ENCODE measurements at places on chromosomes 12 and 14.

- no peak for DNase-seq
Measured at GRCh38 chr12:4119157-4119761, 154.3 kb upstream of the CCND2 start.

GRCh38 chr14:70472253-70473159, 20.5 kb downstream of the ADAM21 start:
- DNase-seq = no peak

DNA sequence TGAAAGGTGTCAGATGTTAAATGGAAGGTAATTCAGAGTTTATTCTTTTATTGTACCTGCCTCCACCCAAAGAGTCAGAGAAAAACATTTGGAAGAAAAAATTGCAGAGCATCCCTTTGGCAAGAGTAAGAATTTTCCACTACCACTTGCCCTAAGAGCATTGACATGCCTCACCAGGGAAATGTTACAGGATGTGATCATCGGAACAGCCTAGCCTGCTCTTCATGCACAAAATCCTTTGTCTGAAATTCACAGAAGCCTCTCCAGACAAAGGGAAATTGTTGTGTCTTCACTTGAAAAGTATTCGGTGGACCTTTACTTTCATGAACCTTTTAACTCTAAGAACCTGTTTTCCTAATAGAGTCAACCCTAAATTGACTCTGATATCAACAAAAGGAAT, 36.9 kb downstream of the ATP2A2 start:
- DNase-seq = no peak

GRCh38 chr12:19048943-19049342, 80.6 kb upstream of the PLEKHA5 start:
- DNase-seq = no peak

GRCh38 chr14:67918838-67919237, 99.3 kb downstream of the RAD51B start:
- no peak for DNase-seq

DNA sequence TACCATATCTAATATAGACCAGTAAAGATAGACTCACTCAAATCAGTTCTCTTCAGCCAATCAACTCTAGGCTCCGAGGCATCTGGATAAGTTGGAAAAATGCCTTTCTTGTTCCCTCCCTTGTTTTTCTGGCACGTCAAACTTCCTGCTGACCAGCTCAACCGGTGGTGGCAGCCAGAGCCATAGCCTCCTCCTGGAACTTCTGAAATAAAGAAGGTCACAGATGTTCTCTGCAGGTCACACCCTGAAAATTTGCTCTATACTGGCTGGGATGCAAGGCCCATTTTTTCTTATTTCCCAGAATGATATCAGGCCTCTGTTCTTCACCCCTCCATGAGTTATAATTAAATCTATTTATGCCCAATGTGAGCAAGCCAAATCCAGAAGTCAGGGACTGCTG, 81.9 kb downstream of the BMP4 start:
- no peak for DNase-seq

- no peak for DNase-seq
Measured at GRCh38 chr12:64320611-64321010, 69.9 kb downstream of the C12orf56 start.

GRCh38 chr12:94032368-94032767, 116.0 kb upstream of the PLXNC1 start:
- DNase-seq = no peak

DNA sequence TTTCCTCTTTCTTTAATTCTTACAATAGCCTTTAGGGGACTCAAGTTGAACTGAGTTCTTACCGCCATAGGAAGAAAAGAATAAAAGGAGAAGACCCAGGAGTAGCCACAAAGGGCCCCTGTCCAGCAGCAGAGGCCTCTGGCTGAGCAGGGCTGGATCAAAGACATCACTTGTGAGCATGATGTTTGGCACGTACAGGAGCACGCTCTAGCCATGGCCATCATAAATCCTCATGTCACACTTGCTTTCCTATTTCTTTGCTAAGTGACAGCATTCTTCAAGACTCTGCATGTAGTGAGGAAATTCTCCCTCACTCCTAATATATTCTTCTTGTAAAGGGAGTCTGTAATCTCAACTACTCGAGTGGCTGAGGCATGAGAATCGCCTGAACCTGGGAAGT, 15.7 kb downstream of the CLEC4C start:
- peak; percentile 38 for DNase-seq

Measured in nephron progenitor cell (in vitro differentiated cells).